ENCODE measurements at places on chromosomes 1 and 21.
A peak's percentile ranks its signal among the peaks of the same experiment; 100 is the strongest.

GRCh38 chr1:39680751-39681150, 8.8 kb upstream of the NT5C1A start:
- DNase-seq = no peak

DNA sequence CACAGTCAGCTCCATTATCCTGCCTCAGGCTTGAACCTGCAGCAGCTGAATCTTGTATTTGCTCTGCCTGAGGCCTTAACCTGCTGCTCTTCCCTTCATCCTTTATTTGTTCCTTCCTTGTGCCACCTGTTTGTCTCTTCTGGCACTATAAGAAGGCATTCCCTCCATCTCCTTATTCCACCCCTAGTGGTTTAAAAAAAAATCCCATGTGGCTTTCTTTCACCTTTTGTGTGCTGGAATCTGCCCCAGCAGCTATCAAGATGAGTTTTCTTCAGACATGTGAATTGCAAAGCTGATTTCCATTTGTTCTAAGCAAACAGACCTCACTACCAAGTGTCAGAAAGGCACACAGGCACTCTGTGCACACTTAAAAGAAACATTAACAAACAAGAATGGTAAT, 294.6 kb downstream of the TTLL7 start:
- DNase-seq = no peak

DNA sequence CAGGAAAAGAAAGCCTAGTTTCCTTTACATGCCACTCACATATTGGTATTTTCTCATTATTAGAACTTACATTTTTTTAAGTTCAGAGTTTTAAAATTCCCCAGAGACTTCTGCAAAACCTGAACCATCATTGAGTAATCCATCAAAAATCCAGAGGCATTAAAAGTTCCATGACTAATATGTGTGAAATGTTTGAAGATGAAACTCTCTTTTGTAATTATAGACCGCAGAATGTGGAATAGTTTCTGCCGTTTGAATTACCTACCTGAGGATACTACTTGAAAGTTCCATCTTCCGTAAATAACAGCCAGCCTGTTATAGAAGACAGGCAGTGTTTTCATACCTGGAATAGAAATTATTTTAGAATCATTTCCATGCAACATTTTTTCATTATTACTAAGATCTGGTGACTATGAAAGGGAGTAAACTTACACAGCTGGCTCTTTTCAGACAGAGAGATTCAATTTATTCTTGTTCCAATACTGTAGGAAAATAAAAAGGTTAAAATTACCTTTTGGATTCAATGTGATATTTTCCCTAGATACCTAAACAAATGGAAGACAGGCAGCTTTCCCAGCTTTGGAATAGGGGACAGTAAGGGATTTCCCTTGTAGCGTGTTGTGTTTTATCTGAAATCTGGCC, 131.4 kb downstream of the ST6GALNAC5 start:
- DNase-seq = no peak

GRCh38 chr1:88552226-88552625, 131.8 kb upstream of the PKN2 start:
- peak; percentile 46 for DNase-seq

GRCh38 chr1:111563619-111564018, 56.0 kb upstream of the RAP1A start:
- DNase-seq = no peak

GRCh38 chr1:230549625-230550024, 92.7 kb upstream of the COG2 start:
- no peak for DNase-seq

DNA sequence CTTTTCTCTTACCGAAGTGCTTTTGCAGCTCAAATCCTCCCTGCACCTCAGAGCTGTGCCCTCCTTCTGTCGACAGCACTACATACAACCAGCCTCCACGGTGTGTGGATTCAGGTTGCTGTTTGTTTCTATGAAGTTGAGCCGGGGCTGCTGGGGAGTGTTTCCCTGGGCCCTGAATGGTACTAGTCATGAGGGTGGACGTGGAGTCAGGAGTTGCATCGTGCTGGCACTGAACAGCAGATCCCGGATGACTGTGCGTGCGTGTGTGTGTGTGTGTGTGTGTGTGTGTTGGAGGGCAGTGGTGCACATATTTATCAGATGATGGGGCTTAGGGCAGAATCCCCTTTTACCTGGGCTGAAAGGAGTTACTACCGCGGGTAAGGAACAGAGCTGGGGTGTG, 47.0 kb downstream of the ACTL8 start:
- no peak for DNase-seq

GRCh38 chr1:37734629-37735591, 30.0 kb downstream of the EPHA10 start:
- DNase-seq = no peak

GRCh38 chr21:17640821-17641220, 28.1 kb upstream of the BTG3 start:
- no peak for DNase-seq

- no peak for DNase-seq
These were observed 124.6 kb downstream of the OLFML2B start for GRCh38 chr1:161899091-161899490.

DNA sequence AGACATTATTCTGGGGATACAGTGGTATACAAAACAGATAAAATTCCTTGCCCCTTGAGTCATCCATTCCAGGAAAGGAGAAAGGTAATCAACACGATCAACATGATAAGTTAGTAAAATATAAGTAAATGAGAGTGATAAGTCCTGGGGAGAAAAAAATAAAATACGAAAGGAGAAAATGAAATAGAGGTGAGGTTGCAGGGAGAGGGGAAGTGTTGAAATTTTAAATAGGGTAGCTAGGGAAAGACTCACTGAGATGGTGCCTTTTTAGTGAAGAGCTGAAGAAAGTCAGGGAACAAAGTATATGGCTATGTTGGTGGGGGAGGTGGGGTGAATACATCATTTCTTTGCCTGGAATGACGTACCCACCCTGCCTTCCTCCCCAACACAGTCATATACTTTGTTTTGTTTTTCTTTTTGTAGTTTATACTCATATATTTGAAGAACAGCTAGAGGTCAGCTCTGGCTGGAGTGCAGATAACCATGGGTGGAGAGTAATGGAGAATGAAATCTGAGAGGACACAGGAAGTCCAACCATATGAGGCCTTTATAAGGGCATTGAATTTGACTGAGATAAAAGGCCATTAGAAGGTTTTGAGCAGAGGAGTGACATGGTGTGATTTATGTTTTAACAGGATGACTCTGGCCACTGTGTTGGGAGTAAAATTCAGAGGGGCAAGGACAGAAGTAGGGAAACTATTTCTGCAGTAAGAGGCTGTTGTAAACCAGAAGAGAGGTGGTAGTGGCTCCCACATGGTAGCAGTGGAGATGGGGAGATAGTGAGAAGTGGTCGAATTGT, 54.8 kb downstream of the OSBPL9 start:
- peak; percentile 60 for DNase-seq

GRCh38 chr1:143721024-143721373, 250.8 kb downstream of the FAM72C start:
- no peak for DNase-seq

- DNase-seq = no peak
These were observed 14.2 kb downstream of the ALX3 start for GRCh38 chr1:110056285-110056683.

DNA sequence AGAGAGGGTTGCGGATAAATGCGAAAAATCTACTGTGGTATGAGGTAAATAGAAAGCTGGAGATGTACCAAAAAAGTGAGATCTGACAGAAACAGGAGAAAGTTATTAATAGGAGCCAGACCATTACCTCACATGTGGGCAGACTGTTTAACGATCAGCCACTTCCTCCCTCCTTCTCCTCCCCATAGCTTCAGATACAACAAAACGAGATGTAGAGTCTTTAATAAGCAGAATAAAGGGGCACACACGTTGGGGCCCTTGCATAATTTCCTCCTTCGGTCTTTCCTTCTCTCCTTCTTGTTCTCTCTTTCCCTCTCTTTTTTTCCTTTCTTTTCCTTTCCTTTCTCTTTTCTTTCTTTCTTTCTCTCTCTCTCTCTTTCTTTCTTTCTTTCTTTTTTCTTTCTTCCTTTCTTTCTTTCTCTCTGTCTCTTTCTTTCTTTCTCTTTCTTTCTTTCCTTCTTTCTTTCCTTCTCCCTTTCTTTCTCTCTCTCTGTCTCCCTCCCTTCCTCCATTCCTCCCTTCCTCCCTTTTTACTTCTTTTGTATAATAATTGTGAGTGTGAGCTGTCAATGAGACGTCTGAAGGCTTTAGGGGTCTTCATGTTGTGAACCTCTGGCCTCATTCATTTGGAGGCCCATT, 242.1 kb downstream of the GRIK1 start:
- DNase-seq = peak; percentile 60

GRCh38 chr1:29519108-29519787, 282.9 kb downstream of the PTPRU start:
- no peak for DNase-seq

DNA sequence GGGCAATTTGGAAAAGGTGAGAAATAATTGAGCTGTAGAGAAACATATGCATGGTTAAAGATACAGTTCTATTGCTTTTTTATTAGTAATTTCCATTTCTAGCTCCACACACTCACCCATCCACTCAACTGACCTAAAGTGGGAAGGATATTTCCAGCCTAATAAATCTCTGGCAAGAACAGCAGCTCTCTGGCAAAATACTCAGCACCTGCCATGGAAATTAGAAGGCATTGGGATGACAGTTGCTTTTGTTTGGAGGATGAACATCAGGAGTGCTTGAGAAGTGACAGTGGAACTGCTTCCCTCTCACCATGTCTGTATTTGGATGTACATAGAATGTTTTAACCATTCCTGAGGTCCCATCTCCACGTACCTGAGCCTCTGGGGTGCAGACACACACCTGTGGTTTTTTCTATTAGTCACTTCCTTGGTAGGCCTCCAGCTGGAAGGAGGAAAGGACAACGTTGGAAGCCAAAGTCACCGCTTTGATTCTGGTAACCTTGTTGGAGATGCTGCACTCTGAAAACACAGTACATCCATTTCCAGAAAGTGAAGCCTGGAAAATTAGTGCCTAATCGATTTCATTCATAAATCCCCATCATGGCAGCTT, 62.3 kb upstream of the RUNX1 start:
- no peak for DNase-seq

GRCh38 chr1:153573351-153573750, 7.7 kb upstream of the S100A2 start:
- DNase-seq = no peak

- DNase-seq = peak; percentile 97
These were observed 11.4 kb upstream of the PHLDA3 start for GRCh38 chr1:201480231-201481003.

DNA sequence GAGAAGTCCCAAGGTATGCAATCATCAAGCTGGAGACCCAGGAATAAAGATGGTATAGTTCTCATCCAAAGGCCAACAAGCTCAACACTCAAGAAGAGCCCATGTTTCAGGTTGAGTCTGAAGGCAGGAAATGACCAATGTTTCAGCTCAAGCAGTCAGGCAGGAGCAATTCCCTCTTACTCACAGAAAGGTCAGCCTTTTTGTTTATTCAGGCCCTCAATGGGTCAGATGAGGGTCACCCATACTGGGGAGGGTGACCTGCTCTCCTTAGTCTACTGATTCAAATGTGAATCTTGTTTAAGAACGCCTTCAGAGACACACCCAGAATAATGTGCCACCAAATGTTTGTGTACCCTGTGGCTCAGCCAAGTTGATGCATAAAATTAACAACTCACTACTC, 262.4 kb downstream of the USP25 start:
- no peak for DNase-seq

- DNase-seq = no peak
These were observed 32.3 kb upstream of the ETS2 start for GRCh38 chr21:38773099-38774061.

GRCh38 chr21:26845066-26845758, at the start of gene ADAMTS1:
TSS of gene ADAMTS1 (minus strand) at chr21:26845409. CDS start at chr21:26844954, 455 bp downstream.
- peak; percentile 95 for DNase-seq

- no peak for DNase-seq
These were observed 1.4 kb downstream of the PLA2G5 start for GRCh38 chr1:20071416-20071815.

- DNase-seq = no peak
These were observed 59.5 kb downstream of the NFASC start for GRCh38 chr1:204930155-204930523.

GRCh38 chr21:25459993-25460392, 147.3 kb downstream of the MRPL39 start:
- DNase-seq = no peak

DNA sequence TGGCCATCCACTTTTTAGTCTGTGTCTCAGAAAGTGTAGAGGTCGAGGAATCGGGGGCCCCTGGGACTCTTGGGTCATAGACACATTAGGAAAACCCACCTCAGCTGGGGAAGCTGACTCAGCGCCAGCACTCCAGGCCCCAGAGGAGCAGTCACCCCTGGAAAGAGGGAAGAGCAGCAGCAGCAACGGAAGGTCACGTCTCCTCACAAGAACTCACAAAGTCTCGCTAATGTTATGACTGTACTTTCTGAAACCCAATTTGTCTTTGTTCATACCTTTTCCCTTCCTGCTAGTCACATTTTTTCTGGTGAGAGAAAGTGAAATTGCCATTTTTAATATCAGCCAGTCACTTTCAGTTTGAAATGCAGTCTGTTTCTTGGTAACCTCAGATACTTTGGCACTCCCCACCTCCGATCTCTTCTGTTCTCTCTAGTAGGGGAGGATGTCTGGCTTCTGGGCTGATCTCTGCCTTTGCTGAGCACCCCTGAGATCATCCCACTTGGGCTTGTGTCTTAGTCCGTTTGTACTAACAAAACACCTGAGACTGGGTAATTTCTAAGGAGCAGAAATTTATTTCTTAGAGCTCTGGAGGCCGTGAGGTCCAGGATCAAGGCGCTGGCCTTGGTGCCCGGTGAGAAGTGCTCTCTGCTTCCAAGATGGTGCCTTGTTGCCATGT, 6.0 kb upstream of the NLRP3 start:
- DNase-seq = no peak

- peak; percentile 77 for DNase-seq
These were observed 17.4 kb downstream of the TNFRSF1B start for GRCh38 chr1:12184008-12184681.

DNA sequence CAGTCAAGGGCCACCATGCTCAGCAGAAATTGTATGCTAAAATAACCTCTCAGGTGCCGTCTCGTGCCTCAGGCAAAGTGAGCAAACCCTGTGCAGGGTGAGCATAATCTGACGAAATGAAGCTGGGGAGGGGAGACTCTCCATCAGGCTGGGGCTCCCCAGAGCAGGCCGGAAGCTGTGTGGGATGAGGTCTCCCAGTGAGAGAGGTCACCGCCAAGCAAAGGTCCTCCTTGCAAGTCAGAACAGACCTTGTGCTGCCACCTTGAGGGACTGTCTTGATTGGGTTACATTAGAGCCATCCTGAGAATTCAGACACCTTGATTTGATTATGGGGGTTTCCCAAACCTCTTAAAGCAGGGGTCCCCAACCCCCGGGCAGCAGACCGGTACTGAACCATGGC, 64.2 kb downstream of the ZNF684 start:
- DNase-seq = no peak

DNA sequence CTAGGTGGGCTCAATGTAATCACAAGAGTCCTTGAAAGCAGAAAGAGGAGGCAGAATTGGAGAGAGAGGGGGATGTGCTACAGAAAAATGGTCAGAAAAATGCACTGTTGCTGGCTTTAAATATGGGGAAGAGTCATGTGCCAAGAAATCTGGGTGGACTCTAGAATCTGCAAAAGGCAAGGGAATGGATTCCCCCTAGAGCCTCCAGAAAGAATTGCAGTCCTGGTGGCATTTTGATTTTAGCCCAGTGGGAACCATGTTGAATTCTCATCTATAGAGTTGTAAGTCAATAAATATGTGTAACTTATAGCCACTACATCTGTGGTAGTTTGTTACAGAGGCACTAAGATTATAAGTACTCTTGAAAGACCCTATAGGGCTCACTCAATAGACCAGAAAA, 210.3 kb downstream of the ASTN1 start:
- DNase-seq = peak; percentile 37
